Stimulated activated CD8-positive, alpha-beta memory T cell treated with anti-CD3 and anti-CD28 coated beads, Interleukin-2, amount 100 ng/mL, for 48 hours (primary cell): ENCODE measurements at places on chromosomes 1 and 21.

DNA sequence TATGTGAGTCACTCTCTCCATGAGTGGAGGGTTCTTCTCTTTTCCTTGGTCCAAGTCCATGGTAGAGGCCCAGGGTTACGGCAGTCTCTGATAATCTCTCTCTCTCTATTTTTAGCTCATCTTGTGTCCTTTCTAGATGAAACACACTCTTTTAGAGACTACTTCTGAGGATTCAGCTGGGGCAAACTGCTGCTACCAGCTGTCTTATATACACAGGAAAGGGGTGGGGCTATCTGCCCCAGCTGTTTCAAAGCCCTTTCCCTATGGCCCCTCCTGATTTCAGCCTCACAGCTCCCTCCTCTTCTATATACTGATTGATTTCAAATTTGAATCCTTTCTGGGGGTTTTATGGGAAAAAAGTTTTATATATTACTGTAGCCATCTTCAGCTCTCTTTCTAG lies 324.8 kb downstream of the RWDD3 start:
- no peak for DNase-seq

GRCh38 chr1:153592748-153593147 lies 20.2 kb downstream of the S100A16 start:
- DNase-seq = no peak

- DNase-seq = no peak
Observed at GRCh38 chr1:61955261-61955660, 213.0 kb downstream of the PATJ start.

- DNase-seq = no peak
Observed at GRCh38 chr21:33540711-33541104, 1.2 kb downstream of the GART start.

DNA sequence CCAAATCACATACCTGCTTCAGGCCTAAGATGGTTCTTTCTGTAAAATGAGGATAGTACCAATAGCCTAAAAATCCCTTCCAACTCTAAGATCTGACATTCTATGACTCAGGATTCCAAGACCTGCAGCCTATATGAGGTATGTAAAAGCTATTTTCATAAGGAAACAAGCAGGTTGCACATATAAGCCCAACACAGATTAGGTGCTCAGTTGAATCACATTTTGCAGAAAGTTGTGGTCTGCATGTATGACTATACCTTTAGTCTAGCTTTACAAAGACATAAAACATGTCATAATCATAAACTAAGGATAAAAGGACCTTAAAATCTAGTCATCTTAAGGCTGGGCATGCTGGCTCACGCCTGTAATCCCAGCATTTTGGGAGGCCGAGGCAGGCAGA lies 7.3 kb downstream of the KTI12 start:
- no peak for DNase-seq

- no peak for DNase-seq
Observed at GRCh38 chr1:107776900-107777663, 187.9 kb downstream of the VAV3 start.

- DNase-seq = peak; percentile 35
Observed at GRCh38 chr1:31798433-31799195, 17.2 kb downstream of the SPOCD1 start.

DNA sequence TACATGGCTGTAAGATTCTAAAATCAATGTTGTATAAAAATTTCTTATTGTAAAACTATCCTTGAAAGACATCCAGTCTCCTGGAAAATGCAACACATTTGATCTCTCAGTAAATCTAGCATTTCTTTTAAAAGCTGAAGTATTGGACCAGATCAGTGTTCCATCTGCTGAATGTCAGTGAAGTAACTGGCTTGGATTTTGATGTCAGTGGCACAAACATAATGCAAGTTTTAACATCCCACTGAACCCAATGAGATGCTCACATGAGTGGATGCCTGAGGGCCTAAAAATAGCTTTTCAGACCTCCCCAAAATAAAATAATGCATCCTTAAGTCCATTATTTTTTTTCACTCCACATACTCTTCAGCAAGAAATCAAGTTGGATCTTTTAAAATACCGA lies 1432.2 kb downstream of the MRPL39 start:
- no peak for DNase-seq

- DNase-seq = no peak
Observed at GRCh38 chr1:182295697-182296096, 95.9 kb downstream of the GLUL start.

DNA sequence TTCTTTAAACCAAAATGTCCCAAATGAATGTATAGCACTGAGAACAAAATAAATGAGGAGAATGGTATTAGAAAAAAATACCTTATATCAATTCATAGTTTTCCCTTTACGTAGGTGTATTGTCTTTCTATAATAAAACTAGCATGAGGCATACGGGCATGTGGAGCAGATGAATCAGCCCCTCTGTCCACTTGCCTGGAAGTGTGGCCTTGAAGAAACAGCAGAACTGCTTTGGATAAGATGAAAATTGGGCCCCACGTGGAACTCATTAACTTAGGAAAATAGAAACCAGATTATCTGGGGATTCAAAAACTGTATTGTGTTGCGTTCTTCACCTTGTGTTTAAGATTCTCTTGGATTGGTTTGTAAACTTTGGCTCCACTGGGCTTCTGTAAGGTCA lies 356.8 kb upstream of the B3GALT2 start:
- no peak for DNase-seq

DNA sequence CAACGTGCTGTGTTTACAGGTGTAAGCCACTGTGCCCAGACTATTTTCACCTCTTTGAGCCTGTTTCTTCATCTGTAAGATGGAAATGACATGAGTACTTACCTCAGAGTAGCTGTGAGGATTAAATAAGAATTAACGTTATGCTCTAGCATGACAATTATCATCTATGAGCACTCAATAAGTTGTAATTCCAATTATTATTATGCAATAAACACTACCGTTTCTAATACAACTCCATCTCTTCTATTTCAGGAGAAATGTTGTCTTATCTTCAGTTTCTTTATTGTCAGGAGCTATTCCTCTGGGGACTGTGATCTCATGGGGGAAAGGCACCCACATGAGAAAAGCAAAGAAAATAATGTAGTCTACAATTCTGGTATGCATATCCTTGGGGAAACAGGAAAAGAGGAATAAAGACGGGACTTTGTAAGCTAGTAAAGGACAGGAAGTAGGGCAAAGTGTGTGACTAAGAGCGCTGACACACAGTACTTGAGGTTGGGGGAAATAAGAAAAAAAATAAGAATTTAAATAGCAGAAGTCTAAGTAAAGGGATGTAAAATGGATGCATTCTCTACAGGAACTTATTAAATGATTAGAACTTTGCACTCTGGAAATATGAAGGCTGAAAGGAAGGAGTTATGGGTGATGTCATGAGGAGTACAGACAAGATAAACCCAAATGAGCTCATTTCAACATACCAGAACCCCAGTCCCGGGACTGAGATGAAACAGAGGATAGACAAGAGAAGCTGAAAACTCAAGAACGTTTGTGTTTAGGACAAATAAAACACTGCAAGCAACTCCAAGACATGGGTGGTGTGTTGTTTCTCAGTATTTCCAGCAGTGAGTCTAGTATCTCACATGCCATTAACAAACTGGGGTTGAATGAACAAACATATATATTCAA lies 9.8 kb downstream of the PHC2 start:
- no peak for DNase-seq

DNA sequence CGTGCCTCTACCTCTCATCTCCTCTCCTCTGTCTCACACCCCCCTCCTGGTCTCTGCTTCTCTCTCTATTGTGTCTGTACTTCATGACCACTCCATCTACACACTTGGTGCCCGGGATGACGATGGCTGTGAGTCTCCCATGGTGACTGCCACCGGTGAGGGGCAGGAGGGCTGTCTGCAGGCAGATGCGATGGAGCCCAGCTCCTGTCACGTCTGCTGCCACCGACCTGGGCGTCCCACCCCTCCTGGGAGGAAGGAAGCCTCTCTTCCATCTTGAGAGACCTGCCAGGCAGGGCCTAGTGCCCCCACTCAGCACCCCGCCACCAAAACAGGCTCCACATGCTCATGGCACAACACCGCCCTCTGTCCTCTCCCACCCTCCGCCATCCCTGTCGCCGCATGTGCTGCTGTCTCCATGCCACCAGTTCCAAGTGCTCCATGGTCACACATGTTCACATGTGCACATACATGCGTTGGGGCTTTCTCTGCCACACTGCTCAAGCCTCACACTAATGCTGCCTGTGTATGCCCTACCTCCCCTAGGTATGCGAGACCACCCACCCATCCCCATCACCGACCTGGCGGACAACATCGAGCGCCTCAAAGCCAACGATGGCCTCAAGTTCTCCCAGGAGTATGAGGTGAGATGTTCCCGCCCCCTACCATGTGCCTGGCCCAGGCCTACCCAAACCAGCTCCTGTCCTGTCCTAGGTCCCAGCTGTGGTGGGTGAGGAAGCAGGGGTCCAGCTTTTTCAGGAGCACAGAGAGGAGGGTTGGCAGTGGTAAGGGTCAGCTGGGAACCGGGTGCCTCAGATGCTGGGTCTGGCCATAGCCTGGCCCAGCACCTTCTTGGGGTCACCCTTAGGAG lies 36.6 kb upstream of the KDM4A start:
- DNase-seq = no peak

- no peak for DNase-seq
Observed at GRCh38 chr1:115879977-115880376, 39.1 kb upstream of the NHLH2 start.

- no peak for DNase-seq
Observed at GRCh38 chr1:206907304-206907991, 10.2 kb downstream of the IL24 start.

DNA sequence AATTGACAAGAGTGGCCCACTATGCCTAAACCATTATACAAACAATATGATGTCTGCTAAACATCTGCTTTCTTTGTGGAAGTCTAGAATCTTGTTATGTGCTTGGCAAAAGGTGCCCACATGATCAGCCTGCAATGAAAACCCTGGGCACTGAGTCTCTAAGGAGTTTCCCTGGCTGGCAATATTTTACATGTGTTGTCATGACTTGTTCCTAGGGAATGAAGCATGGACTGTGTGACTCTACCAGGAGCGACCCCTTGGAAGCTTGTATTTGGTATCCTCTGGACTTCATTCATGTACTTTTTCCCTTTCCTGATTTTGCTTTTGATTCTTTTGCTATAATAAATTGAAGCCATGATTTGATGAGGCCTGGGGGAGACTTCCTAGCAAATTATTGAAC lies 324.9 kb downstream of the HHIPL2 start:
- no peak for DNase-seq

DNA sequence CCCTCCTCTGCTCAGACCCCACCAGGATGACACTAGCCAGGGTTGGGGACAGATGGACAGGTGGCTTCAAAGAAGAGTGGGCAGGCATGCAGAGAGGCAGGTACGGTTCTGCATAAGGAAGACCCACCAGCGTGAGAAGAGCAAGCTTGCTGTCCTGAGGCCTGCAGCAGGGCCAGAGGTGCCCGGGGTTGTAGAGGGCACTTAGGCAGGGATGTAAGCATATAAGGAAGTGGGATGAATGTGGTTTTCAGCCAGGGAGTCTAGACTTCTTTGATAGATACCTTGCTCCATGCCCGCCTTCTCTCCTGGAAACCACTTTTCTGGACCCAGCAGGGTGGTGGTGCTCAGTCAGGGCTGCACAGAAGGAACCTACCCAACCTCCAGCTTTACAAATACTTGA lies 1.4 kb downstream of the TTC39A start:
- DNase-seq = no peak

DNA sequence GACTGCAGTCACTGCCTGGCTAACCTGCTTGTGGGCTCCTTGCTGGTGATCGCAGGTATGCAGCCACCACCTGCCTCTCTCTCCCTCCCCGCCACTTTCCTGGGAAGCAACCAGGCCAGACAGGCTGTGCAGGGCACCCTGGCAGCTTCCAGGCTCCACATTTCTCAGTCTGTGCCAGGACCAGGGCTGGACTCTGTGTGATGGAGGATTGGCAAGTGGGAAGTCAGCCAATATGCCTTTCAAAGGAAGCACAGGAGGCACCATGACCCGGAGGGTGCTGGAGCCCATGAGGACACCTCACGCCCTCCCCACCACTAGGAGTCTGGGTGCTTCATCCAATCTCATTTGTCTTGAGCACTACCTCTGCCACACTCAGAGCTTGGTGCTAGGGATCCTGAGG lies 15.8 kb upstream of the DISP3 start:
- no peak for DNase-seq

- no peak for DNase-seq
Observed at GRCh38 chr1:184033711-184034167, 3.8 kb downstream of the COLGALT2 start.

- DNase-seq = no peak
Observed at GRCh38 chr1:184895086-184895485, 79.2 kb downstream of the NIBAN1 start.

DNA sequence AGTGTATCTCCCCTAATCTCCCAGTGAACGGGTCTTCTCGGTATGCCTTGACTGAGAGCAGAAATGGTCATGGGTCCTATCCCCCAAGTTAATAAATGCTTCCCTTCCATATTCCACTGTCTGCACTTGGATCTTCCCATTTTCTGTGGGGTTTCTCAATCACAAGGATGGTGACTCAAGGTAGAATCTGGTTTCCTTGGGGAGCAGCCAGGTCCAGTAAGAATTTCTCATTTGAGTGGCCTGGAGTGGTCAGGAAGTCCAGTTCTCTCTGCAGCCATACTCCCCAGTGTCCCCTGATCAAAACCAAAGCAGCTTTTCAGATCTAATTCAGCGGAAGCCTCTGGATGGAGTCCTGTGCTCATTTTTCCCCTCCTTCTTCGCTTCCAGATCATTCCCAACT lies 14.8 kb upstream of the SLC27A3 start:
- no peak for DNase-seq

DNA sequence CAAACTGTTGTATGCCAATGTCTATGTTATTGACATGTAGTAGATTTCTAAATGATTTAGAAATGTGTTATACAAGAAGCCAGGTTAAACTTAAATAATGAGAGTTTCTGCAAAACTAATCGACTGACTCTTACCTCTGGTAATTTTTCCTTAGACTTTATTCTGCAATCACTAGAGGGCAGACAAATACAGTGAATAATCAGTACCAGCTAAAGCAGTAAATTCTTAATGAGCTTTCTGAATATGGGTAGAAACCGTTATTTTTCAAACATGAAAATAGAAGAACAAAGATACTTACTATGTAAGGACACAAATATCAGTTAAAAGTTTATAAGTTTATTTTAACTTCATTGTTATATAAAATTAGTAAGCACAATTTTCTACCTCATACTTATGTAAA lies 97.9 kb upstream of the RGS1 start:
- DNase-seq = no peak

- no peak for DNase-seq
Observed at GRCh38 chr1:66346057-66346795, 187.7 kb upstream of the SGIP1 start.

DNA sequence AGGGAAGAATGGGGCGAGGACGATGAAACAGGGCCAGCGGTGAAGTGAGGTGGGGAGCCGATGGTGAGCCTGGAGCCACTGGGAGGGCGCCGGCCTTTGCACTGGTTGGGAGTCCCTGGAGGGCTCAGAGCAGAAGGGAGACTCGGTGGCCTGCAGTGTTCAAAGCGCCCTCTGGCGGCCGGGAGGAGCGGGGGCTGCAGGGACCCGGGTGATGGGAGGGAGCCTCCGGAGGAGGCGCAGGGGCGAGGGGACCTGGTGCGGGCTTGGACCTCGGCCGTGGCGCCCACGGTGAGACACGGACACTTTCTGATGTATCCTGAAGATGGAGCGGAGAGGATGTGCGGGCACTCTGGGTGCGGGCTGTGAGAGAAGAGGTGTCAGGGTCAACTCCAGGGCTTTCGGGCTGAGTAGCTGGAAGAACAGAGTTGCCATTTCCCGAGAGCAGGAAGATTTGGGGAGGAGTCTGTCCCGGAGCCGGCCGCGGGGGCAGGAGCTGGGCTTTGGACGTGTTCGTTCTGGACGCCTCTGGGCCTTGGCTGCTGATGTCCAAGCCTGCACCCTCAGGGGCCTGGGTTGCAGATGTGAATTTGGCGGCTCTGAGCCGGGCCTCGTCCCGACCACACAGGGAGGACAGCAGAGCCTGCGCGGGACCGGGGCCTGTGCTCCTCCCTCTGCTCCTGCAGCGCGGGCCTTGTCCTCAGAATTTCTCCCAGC lies 29.7 kb downstream of the HEYL start:
- DNase-seq = peak; percentile 77
